Right renal pelvis (tissue), 4 donors: ENCODE measurements at places on chromosomes 7 and 10.

DNA sequence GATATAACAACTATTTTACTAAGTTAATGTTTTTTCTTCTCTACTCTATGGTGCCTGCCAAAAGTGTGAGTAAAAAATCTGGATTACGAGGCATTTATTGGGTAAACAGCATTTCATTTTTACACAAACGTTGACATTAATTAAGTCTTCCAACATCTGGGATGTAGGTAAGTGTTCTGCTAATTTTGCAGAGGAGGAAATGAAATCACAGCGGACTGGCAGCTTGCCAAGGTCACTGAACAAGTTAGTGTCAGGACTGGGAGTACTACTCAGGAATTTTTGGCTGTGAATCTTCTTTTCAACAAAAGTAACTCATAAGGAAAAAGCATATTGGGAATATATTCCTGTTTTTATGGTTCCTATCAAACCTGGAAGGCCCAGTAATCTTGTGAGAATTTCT is 612.1 kb upstream of the FZD8 start:
- DNase-seq = no peak

- DNase-seq = no peak
Observed at GRCh38 chr7:79084423-79084822, 369.0 kb downstream of the MAGI2 start.

DNA sequence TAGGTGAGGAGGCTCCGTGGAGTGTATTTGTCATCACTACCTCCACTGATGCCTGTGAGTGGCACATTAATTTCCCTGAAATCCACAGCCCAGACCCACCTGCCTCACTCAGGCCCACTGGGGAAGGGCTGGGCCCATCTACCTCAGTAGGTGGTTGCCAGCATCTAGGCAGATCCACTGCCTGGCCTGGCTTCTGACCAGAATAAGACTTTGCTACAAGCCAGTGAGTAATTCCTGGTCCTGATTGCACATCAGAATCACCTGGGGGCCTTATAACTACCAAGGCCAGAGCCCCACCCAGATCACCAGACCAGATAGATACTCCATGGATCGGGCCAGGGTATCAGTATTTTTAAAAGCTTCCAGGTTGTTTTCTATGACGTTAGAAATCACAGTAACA is 37.5 kb upstream of the PLEKHA1 start:
- no peak for DNase-seq

DNA sequence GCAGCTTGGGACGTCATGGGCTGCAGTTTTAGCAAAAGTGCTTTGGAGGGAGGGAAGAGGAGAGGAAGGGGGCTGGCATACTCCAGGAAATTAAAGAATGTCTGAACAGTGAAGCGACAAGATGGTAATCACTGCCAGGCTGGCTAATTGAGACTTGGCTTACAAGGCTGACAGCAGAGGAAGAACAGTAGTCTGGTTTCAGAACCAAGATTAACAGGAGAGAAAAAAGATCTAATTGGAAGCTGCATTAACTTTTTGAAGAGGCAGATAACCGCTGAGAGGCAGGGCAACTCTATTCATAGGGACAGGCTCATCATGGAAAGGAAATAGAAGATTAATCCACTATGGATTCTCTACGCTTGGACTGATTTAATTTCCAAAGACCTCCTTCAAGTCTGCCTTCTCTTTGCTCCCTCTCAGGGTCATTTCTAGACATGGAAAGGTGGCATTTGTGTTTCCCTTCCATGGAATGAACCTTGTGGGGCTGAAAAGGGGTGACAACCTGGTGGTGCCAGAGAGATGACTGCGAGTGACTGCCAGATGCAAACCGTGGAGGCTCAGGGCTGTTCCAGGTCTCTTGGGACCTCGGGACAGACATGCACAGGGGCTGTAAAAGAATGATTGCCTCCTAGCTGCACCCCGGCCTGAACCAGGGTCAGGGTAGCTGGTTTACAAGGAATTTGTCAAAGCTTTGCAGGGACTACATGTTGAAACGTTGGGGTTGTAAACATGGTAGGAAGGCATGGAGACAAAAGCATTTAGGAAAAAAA is 210.2 kb upstream of the NPY start:
- DNase-seq = no peak

- no peak for DNase-seq
Observed at GRCh38 chr10:88841316-88842111, 10.1 kb downstream of the ANKRD22 start.

DNA sequence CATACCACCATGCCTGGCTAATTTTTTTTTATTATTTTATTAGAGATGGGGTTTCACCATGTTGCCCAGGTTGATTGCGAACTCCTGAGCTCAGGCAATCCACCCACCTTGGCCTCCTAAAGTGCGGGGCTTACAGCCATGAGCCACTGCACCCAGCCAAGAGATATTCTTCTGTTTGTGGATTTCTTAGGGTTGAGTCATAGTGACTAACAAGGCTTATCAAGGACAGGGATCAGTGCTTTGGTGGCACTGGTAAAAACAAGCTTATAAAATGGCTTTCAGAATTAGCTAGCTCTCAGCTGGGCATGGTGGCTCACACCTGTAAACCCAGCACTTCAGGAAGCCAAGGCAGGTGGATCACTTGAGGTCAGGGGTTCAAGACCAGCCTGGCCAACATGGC is 122.4 kb downstream of the ZNF248 start:
- no peak for DNase-seq

GRCh38 chr7:130699686-130700085 is 13.3 kb upstream of the TSGA13 start:
- no peak for DNase-seq

GRCh38 chr10:110524179-110524858 is 26.6 kb downstream of the DUSP5 start:
- DNase-seq = no peak

- DNase-seq = no peak
Observed at GRCh38 chr7:141045126-141045841, 28.6 kb upstream of the TMEM178B start.

DNA sequence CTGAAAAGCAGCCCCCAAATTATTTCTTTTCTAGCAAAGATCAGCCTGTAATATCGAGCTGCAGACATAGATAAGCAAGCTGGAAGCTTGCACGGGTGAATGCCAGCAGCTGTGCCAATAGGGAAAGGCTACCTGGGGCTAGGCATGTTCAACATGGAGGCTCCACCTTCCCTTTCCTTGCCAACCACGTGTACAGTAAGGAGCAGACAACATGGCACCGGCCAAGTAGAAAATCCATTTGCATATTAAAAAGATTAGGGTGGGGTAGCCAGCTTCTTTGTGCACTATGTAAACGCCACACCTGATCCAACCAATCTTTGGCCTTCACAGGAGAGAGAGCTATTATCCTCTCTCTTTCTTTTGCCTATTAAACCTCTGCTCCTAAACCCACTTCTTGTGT is 56.7 kb upstream of the SEPHS1 start:
- no peak for DNase-seq

GRCh38 chr7:25395976-25396375 is 167.7 kb upstream of the NPVF start:
- no peak for DNase-seq

DNA sequence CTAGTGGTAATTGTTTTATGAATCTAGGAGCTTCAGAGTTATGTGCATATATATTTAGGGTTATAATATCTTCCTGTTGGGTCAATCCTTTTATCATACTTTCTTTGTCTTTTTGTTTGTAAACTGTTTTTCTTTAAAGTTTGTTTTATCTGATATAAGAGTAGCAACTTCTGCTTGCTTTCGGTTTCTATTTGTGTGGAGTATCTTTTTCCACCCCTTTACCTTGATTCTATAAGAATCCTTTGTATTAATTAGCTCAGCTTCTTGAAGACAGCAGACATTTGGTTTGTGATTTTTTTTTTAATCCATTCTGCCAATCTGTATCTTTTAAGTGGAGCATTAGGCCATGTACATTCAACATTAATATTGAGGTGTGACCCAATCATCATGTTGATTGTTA is 9.3 kb downstream of the CASP7 start:
- no peak for DNase-seq

- DNase-seq = no peak
Observed at GRCh38 chr7:179209-179681, 13.1 kb upstream of the FAM20C start.

DNA sequence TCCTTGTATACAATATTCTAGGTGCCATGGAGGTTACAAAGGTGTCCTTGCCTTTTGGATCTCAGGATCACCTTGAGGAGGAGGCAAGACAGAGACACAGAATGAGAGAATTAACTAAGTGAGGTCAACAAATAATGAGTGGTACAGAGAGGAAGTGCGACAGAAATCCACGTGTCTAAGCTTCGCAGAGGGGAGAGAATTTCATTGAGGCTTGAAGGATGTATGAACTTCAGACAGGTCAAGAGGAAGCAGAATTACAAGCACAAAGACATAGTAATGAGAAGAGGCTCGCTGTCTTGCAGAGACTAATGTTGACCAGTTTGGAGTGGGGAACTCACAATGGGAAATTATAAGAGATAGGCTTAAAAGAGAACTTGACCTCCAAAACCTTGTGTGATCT is 308.7 kb downstream of the FRMD4A start:
- DNase-seq = no peak

GRCh38 chr10:7471720-7472367 is 61.0 kb upstream of the SFMBT2 start:
- no peak for DNase-seq

GRCh38 chr7:108211382-108212201 is 81.4 kb upstream of the LAMB4 start:
- DNase-seq = no peak

GRCh38 chr10:1249142-1249920 is 193.1 kb downstream of the WDR37 start:
- no peak for DNase-seq

GRCh38 chr10:132384618-132385388 is 12.2 kb upstream of the PWWP2B start:
- DNase-seq = no peak

GRCh38 chr10:105973360-105973759 is 1191.1 kb downstream of the SORCS1 start:
- no peak for DNase-seq

DNA sequence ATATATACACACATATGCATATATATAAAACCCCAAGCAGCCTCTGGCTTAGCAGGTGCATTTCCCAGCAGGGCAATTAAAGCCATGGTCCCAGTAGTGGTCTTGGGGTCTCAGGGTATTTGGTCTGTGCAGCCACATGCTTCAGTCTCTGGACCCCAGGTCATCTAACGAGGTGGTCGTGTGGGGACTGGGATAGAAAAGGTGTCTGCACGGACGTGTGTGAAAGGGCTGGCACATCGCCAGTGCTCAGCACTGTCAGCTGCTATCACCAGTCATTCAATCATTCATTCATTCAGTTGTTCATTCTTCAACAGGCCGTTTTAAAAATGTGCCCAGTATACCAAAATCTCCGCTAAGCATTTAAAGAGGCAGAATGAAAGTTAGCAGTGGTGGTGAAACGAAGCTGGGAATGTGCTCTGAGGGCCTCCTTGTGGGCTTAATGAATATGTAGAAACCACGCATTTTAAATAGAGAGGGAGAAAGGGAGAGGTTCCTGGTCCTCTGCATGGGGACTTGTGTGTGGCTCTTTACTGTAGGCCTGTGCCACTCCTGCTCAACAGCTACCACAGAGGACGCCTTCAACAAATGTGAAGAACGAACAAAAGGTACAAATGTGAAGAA is 170.4 kb downstream of the EGFR start:
- no peak for DNase-seq

- no peak for DNase-seq
Observed at GRCh38 chr10:1036341-1036791, 10.7 kb upstream of the IDI2 start.
